ENCODE measurements at places on chromosomes 3 and 15.

DNA sequence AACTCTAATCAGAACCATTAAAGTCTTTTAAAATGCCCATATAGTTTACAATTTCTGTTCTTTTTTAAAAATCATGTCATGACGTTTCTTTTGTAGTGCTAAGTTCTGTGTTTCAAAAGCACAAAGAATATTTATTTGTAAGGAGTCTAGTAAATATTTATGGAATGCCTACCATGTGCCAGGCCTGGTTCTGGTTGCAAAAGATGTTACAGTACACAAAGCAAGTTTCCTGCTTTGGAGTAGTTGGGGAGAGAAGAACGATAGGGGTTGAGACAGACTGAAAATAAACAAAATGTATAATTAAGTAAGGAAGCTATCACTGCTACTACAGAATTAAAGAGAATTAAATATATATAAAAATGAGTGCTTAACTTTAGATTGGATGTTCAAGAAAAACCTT is 86.8 kb upstream of the CMSS1 start:
- DNase-seq: no peak

DNA sequence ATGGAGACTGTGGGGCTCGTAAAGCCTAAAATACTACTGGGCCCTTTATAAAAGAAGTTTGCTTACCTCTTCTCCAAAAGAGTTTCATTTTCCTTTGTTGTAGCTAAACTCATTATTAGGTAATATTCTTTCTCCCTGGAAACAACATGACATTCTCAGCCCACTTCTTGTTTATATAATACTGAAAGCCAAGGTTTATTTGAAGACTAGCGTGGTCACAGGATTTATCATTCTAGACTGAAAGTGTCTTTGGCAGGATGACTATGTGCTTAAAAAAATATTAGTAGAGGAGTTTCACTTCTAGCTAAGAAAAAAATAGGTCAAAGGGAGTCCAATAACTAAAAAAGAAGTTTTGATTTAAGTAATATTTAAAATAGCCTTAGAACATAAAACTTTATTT is 1085.2 kb upstream of the CADM2 start:
- no peak for DNase-seq

DNA sequence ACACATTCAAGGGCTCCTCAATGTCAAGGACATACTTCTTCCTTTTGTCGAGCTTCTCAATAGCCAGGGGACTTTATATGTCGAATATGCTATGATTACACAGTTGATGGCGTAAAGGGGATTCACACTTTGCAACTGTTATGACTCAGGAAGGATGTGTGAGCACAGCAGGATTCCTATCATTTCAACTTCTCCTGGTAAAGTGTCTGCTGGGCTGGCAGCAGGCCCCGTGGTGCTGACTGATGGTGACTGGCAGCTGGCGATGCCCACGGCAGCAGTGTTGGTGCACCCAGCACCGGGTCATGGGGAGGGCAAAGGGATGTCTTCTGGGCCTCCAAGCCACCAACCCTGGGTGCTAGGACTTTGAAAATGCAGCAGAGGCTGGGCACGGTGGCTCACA is 44.8 kb upstream of the GNB5 start:
- DNase-seq: no peak

GRCh38 chr3:108838436-108838835 is 15.8 kb downstream of the TRAT1 start:
- DNase-seq: no peak

- peak; percentile 60 for DNase-seq
Observed at GRCh38 chr3:69999140-70000027, at the start of gene SAMMSON. Gene SAMMSON, plus strand, starts transcription at chr3:69999733.

DNA sequence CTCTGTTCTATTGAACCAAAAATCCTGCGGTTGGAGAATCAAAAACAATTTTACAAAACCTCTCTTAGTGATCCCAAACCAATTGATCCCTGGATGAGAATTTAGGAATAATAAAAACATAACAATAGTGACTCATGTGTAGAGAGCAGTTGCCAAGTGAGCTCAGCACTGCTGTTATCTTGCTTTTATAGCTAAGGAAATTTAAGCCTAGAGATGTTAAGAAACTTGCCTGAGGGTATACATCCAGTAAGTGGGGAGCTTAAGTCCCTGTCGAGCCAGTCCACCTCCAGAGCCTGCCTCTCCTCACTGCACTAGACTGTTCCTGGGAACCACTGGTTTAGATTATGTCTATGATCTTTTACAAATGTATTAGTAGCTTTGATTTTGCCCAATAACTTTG is 358.4 kb upstream of the LMCD1 start:
- no peak for DNase-seq

- no peak for DNase-seq
Observed at GRCh38 chr3:13191016-13191415, 117.8 kb upstream of the IQSEC1 start.
